ENCODE measurements at places on chromosomes 7 and 10.

DNA sequence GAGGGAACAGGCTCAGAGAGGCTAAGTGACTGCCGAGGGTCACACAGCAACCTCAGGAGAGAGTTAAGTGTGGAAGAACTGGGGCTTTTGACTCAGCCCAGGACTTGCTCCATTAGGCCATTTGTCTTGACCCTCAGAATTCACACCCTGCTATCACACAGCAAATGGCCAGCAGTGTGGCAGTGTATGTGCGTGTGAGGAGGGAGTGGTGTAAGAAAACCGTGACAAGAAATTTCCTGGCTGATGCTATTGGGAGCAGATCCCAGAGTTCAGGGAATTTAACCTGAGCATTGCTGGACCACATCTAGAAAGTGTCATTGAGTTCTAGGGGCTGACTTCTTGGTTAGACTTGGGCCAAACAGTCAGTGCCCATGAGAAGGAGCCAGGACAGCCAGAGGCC, 18.4 kb downstream of the VWA2 start:
- no peak for DNase-seq

GRCh38 chr7:96120445-96121225, 201.3 kb downstream of the SLC25A13 start:
- DNase-seq = no peak

DNA sequence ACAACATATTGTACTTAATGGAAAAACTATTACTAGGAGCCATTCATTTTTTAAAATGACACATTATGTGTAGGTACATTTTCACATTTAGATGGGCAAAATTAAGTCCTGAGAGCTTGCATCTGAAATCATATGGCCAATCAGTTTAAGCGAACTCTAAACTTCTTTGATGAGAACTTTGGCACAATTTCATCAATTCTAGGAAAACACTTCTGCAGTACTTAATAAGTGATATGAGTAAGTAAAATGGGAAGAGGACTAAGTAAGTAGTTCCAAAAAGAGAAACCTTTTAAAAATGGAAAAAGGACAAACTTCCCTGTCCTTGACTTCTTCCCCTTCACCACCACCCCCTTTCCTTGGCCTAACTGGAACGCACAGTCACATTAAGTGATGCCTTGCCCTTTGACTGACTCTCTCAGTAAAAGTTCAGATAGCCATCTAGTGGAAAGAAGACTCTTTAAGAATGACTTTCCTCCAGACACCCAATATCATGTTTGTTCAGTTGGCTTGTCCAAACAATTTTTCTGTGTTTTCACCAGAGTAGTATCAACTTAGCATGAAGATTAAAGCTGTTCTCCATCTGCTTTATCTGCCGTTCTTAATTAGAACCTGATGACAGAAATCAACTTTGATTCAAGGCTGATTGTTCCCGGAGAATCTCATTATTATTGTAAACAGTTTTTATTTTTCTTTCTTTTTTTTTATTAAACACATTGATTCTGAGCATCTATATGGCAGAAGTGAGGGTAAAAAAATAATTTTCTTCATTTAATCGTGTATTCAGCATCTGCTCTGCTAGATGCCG, 45.1 kb downstream of the CNNM2 start:
- DNase-seq = no peak

- no peak for DNase-seq
Measured at GRCh38 chr7:139360948-139361307, 1.2 kb downstream of the LUC7L2 start.

DNA sequence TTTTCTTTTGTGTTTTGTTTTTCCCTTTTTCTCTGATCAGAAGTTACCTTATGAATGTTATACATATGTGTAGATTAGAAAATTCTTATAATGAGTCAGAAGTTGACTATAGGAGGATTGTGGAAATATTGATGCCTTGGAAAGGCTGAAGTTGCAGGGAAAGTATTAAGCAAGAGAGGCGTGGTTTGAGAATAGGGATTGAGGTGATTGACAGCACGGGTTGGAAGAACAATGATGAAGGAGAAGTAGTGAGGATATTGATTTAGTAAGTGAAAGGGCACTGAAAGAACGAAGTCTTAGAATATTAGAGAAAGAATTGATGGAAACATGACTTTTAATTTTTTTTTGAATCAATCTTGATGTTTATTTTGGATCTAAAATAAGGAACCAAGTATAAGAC, 176.0 kb downstream of the EXOC4 start:
- DNase-seq = no peak

- DNase-seq = no peak
Measured at GRCh38 chr10:92880233-92880861, 32.0 kb downstream of the EXOC6 start.

GRCh38 chr7:5685205-5685604, 96.3 kb downstream of the RNF216 start:
- DNase-seq = no peak

DNA sequence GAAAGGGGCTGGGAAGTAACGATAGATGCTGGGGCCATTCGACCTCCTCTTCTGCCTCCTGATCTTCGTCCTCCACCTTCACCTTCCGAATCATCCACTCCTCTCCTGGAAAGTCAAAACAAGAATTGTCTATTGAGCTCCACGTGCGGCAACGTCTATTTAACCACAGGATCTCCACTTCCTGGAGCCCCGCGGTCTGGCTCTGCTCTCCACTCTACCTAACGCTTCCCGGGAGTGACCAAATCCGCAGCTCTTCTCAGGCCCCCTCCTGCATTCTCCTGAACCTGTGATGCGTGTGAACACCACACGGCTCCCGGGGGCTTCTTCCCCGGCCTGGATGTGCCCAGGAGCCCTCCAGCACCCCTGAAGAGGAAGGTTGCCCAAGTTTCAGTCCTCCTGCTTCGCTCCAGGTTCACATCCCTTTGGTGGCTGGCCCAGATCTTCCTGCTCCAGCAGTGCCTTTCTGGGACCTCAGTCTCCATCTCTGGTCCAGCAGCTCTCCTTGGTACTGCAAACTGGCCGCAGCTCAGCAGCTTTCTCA, 7.2 kb downstream of the ZNF467 start:
- DNase-seq = no peak

DNA sequence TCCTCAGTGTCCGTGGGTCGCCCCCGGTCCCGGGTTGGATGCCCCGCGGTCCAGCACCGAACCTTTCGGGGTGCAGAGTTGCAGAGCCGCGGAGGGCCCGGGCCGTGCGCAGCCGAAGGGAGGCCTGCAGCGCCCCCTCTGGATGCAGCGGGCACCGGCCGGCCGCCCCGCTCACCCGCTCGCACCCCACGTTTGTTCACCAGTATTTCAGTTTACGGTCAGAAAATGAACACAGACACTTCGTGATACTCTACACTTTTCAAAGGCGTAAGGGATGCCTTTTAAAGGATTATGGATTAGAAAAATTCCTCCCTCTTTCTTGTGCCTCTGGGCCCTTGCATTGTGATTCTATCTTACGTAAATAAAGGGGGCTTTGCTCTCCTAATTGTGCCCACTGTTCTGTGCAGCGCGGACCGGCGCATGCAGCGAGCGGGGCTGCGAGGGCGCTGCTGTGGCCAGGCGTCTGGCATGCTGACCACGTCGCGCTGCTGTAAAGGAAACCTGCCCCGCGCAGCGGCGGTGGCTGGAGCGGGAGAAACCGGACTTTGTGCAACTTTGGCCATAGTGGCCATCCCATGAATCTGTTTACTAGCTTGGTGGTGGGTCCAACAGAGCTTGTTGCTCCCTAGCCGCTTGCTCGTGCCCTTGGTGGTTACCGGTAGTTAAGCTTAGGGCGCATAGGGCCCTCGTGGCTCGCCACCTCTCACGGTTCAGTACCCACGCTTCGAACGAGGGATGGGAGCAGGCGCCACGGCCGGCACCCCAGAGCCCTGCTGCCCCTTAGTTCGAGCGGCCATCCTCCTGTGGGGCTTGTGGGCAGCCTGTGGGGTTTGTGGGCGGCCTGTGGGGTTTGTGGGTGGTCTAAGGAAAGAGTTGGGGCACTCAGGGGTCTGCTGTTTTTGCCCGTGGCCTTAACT, 739 bp upstream of the MEST start:
- no peak for DNase-seq

- DNase-seq = no peak
Measured at GRCh38 chr10:3538656-3539531, 246.1 kb downstream of the KLF6 start.

GRCh38 chr7:116167177-116167576, 43.2 kb upstream of the TES start:
- DNase-seq = no peak

DNA sequence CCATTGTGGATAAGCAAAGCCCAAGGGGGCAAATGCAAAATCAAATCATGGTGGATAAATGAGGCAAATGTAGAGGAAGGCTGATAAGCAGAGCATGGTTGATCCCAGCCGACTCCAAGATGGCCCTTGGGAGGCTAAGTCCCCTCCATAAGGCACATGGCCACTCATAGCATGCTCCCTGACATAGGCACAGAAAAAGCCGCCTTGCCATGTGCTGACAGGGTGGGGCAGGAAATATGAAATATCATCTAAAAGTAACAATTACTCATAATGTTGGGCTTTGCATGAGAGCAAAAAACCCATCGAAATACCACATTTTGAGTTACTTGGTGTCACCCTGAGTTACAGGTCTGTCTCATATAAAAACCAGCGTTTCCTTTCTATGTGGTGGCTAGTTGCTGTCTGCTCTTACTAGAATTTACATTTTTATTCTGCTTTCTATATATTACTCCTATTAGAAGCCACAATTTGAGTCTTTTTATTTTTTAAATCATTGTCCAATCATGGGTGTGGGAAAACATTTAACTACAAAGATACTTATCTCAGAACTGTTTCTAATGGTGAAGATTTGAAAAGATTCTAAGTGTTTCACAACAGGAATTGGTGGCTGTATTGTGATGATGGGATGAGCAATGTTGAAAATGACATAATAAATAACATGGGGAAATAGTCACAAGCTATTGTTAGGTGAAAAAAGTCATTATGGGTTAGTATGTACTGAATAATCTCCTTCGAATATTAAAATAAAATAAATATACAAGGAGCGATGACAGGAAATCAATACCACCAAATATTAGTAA, 102.7 kb downstream of the CUBN start:
- peak; percentile 38 for DNase-seq

DNA sequence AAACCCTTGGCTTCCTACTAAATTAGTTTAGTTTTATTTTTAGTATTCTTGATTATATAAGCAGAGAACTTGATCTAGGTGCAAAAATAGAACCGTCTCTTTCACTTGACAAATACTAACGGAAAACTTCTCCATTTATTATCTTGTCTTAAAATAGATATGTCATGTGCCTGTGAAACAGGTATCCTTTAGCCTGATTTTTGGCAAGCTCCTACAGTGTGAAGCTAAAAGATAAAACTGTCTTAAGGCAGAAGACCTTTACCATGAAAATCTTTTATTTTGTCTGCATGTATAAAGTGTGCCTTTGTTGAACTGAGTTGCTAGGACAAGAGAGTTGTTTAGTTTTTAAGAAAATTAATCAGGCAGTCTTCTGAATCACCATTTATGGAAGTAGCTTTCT, 90.6 kb downstream of the CYP51A1 start:
- no peak for DNase-seq

- DNase-seq = no peak
Measured at GRCh38 chr7:12623885-12624498, 53.5 kb downstream of the SCIN start.

- DNase-seq = no peak
Measured at GRCh38 chr7:14073543-14073942, 84.1 kb upstream of the ETV1 start.

GRCh38 chr7:132428247-132428919, 147.9 kb downstream of the PLXNA4 start:
- DNase-seq = no peak

GRCh38 chr7:38630720-38631673, at the start of gene AMPH:
AMPH (minus strand) TSS chr7:38631373; CDS start chr7:38631351, 22 bp downstream.
- DNase-seq = no peak

GRCh38 chr7:84939888-84940287, 247.0 kb downstream of the SEMA3D start:
- DNase-seq = no peak

DNA sequence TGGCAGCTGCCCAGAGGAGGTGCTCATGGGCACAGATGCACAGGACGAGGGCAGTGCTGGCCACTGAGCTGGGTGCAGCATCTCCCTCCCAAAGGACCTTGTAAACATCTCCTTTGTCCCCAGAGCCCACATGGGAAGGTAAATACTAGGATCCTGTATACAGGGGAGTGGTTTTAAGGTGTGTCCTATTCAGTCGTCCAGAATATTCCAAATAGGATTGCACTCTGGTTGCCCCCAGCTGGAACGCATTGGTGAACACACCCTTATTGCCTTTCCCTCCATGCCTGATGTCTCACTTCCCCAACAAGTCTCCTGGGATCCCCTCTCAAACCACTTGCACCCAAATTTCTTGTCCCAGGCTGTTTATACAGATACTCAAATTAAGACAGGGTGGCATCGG, 152.0 kb upstream of the PCBD1 start:
- DNase-seq = no peak

GRCh38 chr7:24982917-24983316, 2.9 kb upstream of the OSBPL3 start:
- no peak for DNase-seq

All from activated CD8-positive, alpha-beta memory T cell treated with anti-CD3 and anti-CD28 coated beads for 1 hour (primary cell).